ENCODE measurements at places on chromosomes 4 and X.

DNA sequence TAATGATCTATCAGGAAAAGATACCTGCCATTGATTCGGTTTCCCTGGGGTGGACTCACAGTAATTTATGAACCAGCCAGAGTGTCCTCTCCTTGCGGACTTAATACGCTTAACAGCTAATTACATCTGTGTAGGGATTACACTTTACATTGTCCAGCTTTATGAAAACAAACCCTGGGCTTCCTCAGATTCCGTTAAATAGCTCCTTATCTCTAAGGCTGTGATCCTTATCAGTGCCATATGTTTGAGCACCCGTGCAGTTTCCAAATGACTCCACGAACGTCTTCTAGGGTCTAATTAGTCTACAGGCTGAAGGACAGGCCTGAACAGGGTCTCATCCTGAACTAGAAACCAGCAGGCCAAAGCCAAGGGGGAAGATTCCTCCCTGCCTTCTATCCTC lies 56.9 kb downstream of the KDR start:
- no peak for DNase-seq

DNA sequence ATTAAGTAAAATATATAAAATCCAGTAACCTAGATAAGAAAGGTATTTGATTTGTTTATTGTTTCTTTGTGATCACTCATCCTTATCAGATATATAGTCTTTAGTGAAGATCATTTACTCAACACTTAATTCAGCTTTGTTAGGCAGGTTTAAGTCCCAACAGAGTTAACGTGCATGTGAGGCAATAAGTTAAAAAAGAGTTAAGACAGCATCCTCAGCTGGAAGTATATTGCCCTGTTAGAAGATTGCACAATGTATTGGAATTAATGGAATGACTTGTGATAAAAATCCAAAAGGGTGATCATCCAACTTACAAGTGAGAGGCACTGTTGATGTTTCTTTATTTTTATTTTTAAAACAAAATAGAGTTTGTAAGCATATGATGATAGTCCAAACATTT lies 1162.1 kb downstream of the RAPGEF2 start:
- DNase-seq, result no peak

DNA sequence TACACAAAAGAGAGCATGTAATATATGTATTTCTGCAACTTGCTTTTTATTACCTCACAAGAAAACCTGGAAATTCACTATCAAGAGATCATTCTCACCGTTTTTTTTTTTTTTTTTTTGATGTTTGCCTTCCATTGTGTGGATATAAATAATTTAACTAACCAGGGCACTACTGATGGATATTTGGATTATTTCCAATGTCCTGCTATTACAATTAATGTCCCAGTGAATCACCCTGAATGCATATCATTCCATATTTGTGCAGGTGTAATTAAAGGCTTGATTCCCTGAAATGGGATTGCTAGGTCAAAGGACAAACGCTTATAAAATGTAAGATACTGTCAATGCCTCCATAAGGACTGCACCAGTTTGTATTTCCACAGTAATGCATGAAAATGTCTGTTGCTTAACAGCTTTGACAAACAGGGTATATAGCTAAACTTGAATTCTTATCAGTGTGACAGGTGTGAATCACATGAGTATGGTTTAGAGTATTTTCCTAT lies 87.8 kb downstream of the NCAPG start:
- DNase-seq, result no peak

DNA sequence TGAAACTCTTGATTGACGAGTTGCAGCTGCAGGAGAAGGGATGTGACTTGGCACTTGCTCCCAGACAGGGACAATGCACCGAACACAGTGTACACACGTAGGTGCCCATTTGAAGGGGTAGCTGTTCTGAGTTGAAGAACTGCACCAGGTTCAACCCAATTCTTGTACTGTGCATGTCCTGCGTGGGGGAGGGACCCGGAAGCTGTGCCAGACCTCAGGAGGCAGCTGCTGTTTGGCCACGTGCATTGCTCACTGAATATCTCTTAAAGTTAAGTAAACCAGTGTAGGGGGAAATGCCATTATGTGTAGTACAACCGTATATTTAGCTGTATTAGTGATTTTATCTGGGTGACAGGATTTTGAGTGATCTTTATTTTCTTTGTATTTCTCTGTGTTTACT lies 12.0 kb upstream of the RBBP7 start:
- DNase-seq, result peak; percentile 20

All from lung microvascular endothelial cell (primary cell).